Stimulated activated CD8-positive, alpha-beta memory T cell treated with anti-CD3 and anti-CD28 coated beads, Interleukin-15, amount 100 ng/mL, for 4 hours (primary cell): ENCODE measurements at places on chromosomes 7 and 10.

- no peak for DNase-seq
Measured at GRCh38 chr7:85749696-85750453, 563.0 kb upstream of the SEMA3D start.

GRCh38 chr10:109959259-109960145 is 36.2 kb upstream of the XPNPEP1 start:
- no peak for DNase-seq

- no peak for DNase-seq
Measured at GRCh38 chr10:44749151-44749550, 162.0 kb upstream of the TMEM72 start.

DNA sequence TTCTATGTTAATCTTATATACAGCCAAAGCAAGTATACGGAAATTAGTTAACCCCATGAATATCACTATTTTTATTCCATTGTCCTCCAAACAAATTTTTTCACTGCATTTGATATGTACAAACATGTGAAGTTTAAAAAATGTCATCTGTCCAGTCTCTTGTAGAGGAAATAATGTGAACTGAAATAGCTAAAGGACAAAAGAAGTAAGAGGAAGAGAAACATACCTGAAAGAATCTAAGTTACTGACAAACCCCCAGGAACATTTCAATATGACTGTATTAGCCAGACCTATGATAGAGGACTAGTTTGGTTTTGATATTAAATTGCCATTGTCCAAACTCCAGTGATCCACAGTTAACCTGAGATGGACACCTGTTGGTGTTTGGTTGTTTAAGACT is 80.6 kb downstream of the NRCAM start:
- DNase-seq = no peak

- no peak for DNase-seq
Measured at GRCh38 chr7:25313526-25313925, 85.2 kb upstream of the NPVF start.

- DNase-seq = no peak
Measured at GRCh38 chr7:25073451-25073850, 51.6 kb downstream of the CYCS start.

GRCh38 chr10:101453791-101454718 is 100.1 kb downstream of the BTRC start:
- DNase-seq = no peak

DNA sequence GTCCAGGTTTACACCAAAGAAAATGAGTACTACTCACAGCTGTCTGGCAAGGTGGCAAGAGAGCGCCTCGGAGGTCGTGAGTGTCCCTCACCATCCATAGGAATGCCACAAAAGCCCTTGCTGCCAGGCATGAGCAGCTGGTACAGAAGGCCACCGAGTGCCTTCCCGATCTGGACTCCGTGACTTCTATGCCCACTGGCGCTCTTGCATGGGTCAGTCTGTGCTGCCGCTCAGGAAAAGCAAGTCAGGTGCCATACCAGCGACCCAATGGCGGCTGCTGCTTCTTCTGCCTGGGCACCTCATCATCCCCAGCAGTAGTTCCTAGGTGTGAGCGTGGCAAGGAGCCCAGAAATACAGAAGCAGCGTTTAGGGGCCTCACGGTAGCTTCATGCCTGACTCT is 11.7 kb downstream of the TBXAS1 start:
- no peak for DNase-seq

- DNase-seq = no peak
Measured at GRCh38 chr7:105963038-105963667, at the start of gene CDHR3. CDHR3 (plus strand) TSS chr7:105963264; CDS start chr7:105963319, 55 bp downstream.

GRCh38 chr7:24108906-24109376 is 175.0 kb upstream of the NPY start:
- DNase-seq = no peak

GRCh38 chr7:99699946-99700345 is 20.1 kb upstream of the CYP3A5 start:
- no peak for DNase-seq

DNA sequence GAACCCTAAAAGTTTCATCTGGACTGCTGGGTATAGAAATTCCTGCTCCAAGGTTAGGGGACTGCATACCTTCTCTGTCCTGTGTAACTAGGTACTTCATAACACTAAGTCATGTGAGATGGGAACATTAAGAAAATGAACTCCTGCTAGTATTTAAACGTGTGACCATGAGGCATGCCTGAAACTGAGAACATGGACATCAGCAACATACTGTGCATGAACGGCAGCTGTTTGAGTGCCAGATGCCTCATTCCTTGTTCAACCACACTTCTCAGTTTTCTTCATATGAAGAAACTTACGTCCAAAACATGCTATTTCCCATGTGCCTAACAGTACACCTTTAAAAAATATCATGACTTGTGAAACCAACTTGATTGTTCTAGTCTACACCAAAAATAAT is 88.5 kb downstream of the CREM start:
- no peak for DNase-seq

GRCh38 chr7:131769241-131769640 is 212.8 kb upstream of the PODXL start:
- DNase-seq = no peak

GRCh38 chr10:57161157-57161556 is 800.1 kb upstream of the ZWINT start:
- DNase-seq = no peak

DNA sequence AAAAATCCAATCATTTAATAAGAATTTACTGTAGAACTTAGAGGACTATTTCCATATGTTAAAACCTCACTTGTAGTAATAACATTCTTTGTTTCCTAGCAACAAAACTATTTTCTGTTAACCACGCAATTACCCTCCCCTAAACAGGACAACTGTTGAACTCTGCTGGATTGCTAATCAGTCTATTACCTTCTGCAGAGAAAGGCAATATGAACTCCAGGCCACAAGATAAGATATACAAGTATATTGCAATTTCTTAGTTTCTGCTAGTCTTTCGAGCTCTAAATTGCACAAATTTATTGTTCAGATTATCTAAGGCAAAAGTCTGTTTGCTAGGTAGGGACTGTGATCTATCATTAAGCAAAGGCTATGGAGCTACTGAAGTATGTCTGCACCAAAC is 920.1 kb upstream of the LRRN3 start:
- DNase-seq = no peak

DNA sequence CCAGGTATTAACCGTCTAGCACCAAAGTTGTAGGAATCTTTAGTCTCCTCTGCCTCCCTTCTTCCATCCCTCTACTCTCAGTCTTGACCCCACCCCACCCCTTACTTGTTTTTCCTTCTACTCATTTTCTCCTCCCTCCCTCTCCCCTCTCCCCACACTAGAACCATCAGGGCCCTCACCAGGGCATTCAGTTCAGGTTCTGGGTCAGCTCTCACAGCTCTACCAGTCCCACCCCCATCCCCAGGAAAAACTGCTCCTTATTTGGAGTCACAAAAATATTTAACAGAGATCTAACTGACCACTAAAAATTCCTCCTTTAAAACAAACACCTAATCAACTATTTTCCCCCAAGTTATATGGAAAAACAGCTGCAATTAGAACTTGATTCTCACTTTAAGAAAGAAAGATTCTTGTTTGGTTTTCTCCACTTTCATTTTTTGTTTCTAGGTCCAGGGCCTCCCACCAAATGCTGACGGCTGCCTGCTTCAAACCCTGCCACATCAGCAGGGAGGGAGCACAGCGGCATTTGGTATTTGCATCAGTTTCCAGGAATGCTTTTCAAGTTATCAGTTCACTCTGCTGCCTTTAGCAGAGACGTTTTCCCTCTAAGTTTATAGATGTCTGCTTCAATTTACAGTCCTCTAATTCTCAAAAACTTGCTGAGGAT is 2.8 kb upstream of the COL1A2 start:
- DNase-seq = no peak

DNA sequence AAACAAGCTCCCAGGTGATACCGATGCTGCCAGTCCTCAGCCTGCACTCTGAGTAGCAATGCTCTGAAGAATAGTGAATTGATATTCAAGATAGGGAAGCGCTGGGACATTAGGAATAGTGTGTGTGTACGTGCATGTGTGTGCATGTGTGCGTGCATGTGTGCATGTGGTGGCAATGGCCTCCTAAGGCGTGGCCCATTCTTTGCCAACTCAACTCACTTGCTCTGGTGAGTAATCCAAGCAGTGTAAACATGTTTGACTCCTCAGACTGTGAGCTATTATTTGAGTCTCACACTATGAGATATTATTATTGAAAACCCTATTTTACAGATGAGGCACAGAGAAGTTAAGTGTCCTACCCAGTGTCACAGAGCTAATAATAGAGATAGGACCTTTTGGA is 186.6 kb downstream of the RAB11FIP2 start:
- no peak for DNase-seq

- DNase-seq = no peak
Measured at GRCh38 chr7:91892821-91893340, 12.4 kb upstream of the MTERF1 start.

- no peak for DNase-seq
Measured at GRCh38 chr7:95675016-95675415, 78.7 kb upstream of the PDK4 start.

DNA sequence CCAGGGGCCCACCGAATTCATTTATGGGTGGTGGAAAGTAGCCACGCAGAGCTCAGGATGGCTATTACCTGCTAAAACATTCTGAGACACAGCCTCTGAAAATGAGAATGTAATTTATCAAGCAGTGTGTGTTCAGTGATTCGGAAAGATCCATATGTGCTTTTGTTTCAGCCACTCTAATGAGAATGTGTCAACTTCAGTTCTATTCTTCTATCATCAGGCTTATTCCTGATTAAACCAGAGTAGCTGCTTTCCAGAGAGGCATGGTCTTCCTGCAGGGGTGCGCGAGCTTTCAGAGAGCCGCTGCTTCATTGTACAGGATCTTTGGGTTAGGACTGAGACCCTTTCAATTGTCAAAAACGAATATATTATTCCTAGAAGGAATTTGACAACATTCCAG is 167.6 kb downstream of the OTUD1 start:
- no peak for DNase-seq

GRCh38 chr7:30464231-30464671 is 14.3 kb downstream of the NOD1 start:
- no peak for DNase-seq

- DNase-seq = no peak
Measured at GRCh38 chr7:130393101-130393561, 12.8 kb downstream of the CPA1 start.

GRCh38 chr7:137297551-137298463 is 45.7 kb downstream of the PTN start:
- no peak for DNase-seq

DNA sequence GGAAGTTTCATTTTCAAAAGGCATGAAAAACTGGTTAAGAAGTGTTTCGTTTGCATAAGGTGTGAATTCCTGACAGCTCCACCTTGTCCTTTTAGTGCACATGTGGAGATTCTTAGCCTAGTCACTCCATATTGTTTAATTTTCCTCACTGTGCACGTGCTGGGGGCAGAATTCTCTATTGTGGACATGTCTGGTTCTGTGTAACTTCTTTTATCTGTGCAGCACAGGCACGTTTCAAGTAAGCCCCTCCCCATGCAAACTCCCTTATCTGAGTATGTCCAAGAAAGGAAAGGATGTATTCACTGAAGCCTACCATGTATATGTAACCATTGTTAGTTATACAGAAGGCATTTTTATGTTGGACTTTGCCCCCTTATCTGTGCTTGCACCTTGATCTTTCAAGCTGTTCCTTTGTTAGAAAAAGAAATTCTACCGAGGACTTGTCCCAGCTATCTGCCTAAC is 1346.3 kb downstream of the REEP3 start:
- DNase-seq = no peak

DNA sequence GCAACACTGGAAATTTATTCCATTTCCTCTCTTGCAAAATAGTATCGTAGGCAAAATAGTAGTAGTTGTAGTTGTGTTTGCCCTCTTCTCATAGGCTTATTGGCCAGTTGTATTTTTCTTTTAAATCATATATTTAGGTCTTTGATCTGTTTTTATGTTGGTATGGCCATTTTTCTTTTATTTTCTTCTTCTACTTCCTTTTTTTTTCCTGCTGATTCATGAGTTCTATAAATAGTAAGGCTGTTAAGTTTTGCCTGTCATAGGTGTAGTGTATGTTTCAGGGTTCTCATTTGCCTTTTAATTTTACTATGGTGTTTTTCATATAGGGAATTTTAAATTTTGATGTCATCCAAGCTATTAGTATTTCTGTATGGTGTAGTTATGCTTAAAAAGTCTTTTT is 25.4 kb upstream of the MRC1 start:
- DNase-seq = no peak

DNA sequence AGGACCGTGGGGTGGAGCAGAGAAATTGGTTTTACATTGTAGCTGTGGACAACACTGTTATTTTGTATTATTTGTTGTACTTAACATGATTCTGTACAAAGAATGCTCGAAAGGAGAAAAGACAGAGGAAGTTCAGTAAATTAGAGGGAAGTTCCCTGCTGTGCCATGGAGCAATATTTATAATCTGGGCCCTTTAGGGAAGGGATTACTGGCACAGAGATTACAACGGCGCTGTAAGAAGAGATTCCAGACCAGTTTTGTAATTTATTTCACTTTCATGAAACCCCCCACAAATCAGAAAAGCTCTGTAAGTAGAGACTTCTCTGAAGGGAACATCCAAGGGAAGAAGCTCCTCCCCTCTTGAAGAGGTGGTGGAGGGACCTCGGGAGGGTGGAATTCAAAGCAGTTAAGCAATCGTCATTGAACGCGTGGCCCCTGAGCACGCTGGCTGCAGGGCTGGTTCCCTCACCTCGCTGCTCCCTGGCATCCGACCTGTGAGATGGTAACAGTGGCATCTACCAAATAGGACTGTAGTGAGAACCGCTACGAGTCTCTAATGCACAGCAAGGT is 113.5 kb downstream of the KLF6 start:
- DNase-seq = no peak

DNA sequence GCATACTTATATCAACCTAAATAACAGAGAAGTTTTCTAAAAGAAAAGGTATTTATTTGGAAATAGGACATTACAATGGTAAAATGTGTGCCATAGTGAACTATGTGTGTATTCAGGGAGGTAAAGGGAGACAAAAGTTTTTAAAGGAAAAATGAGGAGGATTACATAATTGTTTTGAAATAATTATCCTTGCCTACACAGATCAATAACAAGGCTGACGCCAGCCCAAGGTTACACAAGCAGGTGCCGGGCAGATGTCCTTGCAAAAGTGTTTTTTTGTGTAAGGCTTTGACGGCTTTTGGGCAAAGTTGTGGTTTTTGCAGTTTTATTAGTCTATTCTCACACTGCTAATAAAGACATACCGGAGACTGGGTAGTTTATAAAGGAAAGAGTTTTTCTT is 22.7 kb upstream of the SLC35B4 start:
- DNase-seq = no peak
